ENCODE measurements at places on chromosomes 7 and 10. TPM values are rescaled to one million over a fixed set of nuclear protein-coding genes. Genes with fewer than 3 reads are reported as not detected.
A peak's percentile ranks its signal among the peaks of the same experiment; 100 is the strongest.

DNA sequence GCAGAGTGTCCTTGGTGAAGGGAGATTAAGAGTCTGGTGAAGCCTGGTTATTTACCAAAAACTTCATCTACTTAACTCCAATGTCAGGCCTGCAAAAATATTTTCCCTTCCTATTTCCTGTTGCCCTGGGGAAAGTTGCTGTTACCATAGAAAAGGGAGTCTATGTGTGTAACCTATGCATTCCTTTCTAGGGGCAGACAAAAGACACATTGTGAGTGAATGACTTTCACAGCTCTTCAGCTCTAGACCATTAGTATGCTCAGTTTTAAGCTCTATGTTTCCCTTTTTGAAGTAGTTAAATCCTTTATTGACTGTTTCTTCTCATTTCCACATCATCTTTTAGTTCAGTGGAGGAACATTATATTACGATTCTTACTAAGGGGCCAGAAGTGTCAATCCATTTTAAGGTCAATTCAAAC is 45.6 kb upstream of the SGCE start:
- H3K36me3 ChIP-seq: no peaks in the 10 kb centered on the region
- no peaks in the 10 kb centered on the region for H3K27me3 ChIP-seq
- H3K27ac ChIP-seq: no peak overlapping the region
- peak; percentile 90 for DNase-seq

- DNase-seq: peak; percentile 53
- H3K4me3 ChIP-seq: peak overlapping the region; percentile 84
- H3K27me3 ChIP-seq: no peaks in the 10 kb centered on the region
- H3K4me1 ChIP-seq: no peaks in the 10 kb centered on the region
Measured at GRCh38 chr7:39951226-39952194, 1.5 kb downstream of the CDK13 start.

Gene ZNF488
- 0.15 TPM for total RNA-seq

GRCh38 chr10:78996792-78997129 is 72.0 kb upstream of the ZMIZ1 start:
- H3K4me1 ChIP-seq: no peaks in the 10 kb centered on the region
- no peaks in the 10 kb centered on the region for H3K36me3 ChIP-seq
- H3K27me3 ChIP-seq: no peaks in the 10 kb centered on the region
- H3K4me3 ChIP-seq: no peak overlapping the region
- H3K27ac ChIP-seq: no peak overlapping the region

GRCh38 chr7:145774777-145775176 is 341.8 kb upstream of the CNTNAP2 start:
- H3K36me3 ChIP-seq: no peaks in the 10 kb centered on the region
- no peaks in the 10 kb centered on the region for H3K27me3 ChIP-seq
- no peak overlapping the region for H3K4me3 ChIP-seq
- H3K4me1 ChIP-seq: no peaks in the 10 kb centered on the region
- DNase-seq: no peak

Measured in cardiac muscle cell (in vitro differentiated cells and primary cell).